Mammary epithelial cell (primary cell): ENCODE measurements at places on chromosomes 7 and 10. TPM values are rescaled to one million over a fixed set of nuclear protein-coding genes. Genes with fewer than 3 reads are reported as not detected.

The SGCE gene
- 74.7 TPM for total RNA-seq

GRCh38 chr10:11443468-11444154 lies 167.8 kb downstream of the USP6NL start:
- no peak for DNase-seq

The HECW1 gene
- not detected in 2 replicates for total RNA-seq

The LMTK2 gene
- total RNA-seq, result 18.9 and 21.6 TPM in 2 replicates

DNA sequence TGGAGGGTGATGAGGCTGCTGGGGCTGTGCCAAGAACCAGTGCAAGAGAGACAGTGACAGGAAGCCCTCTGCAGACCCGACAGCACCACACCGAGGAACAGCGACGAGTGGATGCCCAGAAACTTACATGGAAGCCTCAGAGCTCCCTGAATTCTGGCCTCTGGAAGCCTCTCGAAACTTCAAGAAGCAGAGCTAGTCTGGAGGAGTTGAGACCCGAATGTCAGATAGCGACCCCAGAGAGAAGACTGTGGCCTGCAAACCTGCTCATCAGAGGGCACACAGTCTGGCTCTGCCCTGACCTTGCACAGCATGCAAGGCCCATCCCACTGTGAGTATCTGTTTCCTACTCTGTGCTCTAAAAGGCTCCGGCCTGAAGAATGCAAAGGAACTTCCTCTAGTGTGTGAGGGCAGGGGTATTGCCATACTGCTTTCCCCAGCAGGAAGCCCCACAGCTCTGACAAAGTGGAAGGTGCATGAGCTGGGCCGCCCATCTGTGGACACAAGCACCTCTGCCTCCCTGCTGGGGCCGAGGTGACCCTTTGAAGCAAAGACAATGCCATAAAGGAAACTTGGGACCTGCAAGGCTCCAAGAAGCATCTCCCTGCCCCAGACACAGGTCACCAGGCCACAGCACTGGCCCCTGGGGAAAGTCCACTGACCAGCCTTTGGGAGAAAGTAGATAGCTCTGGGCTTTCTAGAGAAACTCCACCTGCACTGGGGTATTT lies 10.5 kb upstream of the C10orf71 start:
- no peak for DNase-seq

The SH2B2 gene
- total RNA-seq, result 2.9 and 3.4 TPM in 2 replicates

DNA sequence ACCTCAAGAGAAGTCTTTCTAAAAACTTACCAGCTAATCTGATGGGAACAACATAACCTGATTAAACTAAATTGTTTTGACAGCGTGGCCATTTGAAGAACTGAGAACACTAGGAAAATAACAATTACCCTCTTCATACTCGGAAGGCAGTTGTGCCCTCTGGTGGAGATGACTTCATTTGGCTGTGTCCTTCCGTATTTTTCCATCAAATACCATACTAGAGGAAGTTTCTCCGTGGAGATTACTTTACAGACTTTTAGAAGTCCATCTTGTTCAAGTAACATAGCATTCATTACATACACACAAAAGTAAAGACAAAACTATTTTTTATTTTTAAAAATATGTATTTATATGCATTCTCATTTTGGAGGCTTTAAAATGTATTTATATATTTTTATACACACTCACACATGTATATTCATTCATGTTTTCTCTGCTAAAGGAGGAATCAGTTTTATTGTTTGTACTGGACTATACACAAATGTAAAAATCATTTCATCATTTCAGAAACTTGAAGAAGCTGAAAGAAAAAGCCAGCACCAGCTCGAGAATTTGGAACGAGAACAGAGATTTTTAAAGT lies 25.2 kb downstream of the SMNDC1 start:
- DNase-seq, result peak; percentile 43

DNA sequence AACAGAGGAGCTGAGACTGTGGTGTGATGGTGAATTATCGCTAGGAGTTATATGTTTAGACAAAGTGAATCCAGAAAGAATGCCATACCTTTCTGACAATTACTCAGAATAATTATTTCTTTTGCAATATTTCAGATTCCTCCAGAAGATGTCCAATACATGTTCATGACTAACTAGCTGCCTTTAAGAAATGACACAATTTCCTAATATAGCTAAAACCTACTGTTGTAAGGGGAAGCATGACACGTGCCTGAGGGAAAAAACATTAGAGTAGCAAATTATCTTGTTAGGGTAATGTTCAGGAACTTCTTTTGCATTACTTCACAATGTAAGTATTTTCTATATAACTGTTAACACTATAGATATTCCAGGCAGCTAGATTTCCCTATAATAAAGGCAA lies 150.3 kb downstream of the COL28A1 start:
- peak; percentile 6 for DNase-seq

DNA sequence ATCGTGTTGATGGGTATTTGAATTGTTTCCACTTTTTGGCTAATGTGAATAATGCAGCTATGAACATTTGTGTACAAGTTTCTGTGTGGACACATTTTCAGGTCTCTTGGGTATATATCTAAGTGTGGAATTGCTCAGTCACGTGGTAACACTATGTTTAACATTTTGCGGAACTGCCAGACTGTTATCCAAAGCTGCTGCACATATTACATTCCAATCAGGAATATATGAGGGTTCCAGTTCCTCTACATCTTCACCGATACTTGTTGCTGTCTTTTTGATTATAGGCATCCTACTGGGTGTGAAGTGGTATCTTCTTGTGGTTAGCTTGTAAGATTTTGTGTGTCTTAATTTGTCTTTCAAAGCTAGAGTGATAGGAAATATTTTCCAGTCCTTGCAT lies 6.8 kb downstream of the PTPN12 start:
- no peak for DNase-seq

DNA sequence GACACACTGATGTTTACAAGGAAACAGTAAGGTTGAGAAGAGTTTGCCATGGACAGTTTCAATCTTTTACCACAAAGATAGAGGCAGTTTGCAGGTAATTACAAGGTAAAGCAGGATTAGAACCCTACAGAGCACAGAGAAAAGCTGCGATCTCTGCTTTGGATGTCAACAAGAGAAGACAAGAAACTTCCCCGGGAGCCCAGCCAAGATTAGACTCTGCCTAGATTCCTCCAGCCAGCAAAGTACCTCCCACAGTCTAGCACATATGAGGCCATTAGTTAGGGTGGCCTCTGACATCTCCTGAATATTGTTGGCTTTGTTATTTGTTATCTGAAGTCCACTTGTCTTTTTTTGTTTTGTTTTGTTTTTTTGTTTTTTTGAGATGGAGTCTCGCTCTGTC lies 178.1 kb downstream of the CALN1 start:
- no peak for DNase-seq

The MYO1G gene
- not detected in 2 replicates for total RNA-seq

- DNase-seq, result no peak
These were observed 129.7 kb upstream of the VWC2 start for GRCh38 chr7:49643736-49644135.

- peak; percentile 86 for DNase-seq
These were observed 270.8 kb upstream of the FZD8 start for GRCh38 chr10:35912615-35913569.

The GSTO2 gene
- 16.2 TPM for total RNA-seq
